ENCODE measurements at places on chromosomes 3 and 15.
A peak's percentile ranks its signal among the peaks of the same experiment; 100 is the strongest.

- no peak for DNase-seq
These were observed 4.6 kb downstream of the PRR23E start for GRCh38 chr3:127197300-127198189.

DNA sequence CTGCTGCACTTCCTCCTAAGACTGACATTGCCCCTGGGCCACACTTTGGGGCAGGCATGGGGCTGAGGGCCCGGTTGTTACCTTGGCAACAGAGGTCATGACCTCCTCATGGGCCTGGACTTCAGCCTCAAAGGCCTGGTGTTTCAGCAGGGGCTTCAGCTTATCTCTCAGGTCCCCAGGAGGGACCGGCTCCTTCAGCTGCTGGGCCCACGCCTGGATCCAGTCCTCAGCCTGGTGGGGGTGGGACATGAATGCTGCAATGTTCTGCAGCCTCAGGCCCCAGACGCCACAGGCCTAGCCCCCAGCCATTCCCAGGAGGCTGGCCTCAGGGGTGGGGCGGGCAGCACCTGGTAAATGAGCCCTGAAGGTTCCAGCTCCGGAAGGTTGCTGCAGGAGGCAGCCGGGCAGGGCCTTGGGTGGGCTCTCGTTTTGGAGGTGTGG is 27.6 kb downstream of the SPTBN5 start:
- DNase-seq, result no peak

DNA sequence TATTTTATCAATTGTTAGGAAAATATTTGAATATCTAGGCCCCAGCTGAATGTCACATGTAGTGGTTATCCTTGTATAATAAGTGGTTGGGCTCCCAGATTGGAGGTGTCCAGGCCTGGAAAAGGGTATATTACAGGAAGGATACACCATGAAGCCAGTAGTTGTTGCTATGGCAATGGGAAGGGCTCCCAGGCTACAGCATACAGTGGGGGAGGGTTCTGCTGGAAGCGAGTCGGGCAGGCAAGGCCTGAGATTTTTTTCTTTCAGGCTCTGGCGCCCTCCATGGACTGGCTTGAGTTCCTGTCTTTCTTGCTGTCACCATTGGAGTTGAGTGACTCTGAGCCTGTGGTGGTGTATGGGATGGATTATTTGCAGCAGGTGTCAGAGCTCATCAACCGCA is 8.9 kb downstream of the ECE2 start:
- no peak for DNase-seq

DNA sequence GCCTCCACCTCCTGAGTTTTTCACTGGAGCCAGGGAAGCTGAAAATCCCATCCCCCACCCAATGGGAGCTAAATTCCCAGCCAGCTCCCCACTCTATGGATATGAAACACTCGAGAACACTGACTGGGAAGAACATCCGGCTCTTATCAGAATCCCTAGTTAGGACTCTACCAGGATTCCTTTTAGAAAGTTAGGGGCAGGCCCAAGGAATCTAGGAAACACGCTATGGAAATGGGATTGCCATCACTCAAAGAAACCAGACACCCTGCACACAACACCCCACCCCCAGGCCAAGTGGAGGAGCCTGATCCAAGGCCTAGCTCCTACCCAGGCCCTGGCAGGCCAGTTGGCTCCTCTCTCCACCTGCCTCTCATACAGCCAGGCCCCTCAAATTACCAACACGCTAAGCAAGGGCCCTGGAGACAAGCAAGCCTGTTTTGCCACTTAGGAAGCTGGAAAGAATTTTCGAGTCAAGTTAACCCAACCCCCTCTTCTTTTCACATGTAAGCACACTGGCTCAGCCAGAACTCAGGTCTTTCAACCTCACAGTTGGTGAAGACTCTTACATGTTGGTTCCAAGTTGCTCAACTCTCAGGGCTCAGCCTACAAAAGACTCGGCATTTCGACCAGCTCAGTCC is 75.5 kb downstream of the RBPMS2 start:
- peak; percentile 51 for DNase-seq

- DNase-seq, result peak; percentile 49
These were observed 756 bp downstream of the CLPX start for GRCh38 chr15:65184305-65184867.

GRCh38 chr3:55518451-55518850 is 31.3 kb upstream of the WNT5A start:
- no peak for DNase-seq

DNA sequence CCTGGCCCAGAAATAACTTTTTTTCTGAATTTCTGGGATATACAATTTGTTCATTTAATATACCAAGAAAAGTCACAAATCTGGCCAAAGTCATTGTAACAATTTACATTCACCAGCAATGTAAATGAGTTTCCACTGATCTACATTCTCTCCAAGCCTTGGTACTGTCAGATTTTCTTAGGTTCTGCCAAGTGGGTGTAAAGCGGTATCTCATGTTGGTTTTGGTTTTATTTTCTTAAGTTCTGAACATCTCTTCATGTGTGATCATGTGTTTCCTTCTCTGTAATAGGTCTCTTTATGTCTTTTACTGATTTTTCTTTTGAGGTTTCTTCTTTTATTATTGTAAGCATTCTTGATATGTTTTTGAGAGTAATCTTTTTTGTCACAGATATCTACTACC is 235.6 kb upstream of the COL8A1 start:
- no peak for DNase-seq

DNA sequence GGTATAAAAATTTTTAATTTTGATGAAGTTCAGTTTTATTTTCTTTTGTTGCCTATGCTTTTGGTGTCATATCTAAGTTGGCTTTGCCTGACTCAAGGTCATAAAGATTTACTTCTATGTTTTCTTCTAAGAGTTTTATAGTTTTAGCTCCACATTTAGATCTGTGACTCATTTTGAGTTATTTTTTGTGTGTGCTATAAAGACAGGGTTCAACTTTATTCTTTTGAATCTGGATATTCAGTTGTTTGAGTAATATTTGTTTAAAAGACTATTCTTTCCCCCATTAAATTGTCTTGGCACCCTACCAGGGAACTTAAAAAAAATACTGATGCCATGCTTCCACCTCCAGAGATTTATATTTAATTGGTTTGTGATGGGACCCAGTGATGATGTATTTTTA is 4.0 kb downstream of the MAP3K13 start:
- DNase-seq, result no peak

GRCh38 chr3:34669490-34669889 is 871.1 kb downstream of the PDCD6IP start:
- no peak for DNase-seq

- DNase-seq, result no peak
These were observed 194.3 kb downstream of the SLC9A9 start for GRCh38 chr3:143653935-143654334.

GRCh38 chr15:33328106-33328505 is 17.3 kb downstream of the RYR3 start:
- DNase-seq, result no peak

DNA sequence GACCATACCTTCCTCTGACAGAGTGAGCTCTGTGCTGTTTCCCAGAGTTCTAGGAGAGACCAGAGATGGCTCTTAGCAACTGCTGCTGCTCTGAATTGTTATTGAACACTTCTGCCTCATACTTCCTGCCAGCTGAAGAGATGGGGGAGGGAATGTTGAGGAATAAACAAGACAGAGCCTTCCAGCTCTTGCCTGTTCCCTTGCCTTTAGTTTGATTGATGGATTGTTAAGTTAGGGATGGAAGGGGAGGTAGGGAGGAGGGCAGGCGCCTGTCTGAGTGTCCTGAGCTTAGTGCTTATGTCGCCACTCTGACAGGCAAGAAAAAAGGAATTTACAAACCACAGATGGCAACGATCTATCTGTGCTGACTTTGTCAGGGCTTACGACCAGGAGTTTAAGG is 42.8 kb downstream of the ZNF609 start:
- no peak for DNase-seq

DNA sequence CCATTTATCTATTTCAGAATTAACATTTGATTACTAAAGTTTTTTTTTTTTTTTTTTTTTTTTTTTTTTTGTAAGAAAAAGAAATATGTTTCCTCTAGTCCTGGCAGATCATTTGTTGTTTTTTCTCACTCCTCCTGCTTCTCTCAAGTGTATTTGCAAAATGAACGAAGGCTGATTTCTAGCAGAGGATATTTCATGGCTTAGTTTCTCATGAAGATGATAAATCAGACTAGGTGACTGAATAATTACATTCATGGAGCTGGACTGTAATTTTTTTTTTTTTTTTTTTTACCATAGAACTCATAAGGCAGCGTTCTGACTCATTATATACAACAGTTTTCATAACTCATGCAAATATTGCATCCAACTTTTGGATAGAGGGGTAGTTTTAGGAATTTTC is 332.5 kb upstream of the SEMA6D start:
- DNase-seq, result no peak

All from prostate gland (tissue), 2 donors.